ENCODE measurements at places on chromosomes 16 and 17.

GRCh38 chr17:869567-870525 is 87.7 kb downstream of the MRM3 start:
- DNase-seq: no peak

- no peak for DNase-seq
These were observed 11.9 kb downstream of the TBX2 start for GRCh38 chr17:61411261-61412142.

- DNase-seq: no peak
These were observed 57.0 kb downstream of the USP31 start for GRCh38 chr16:23092072-23092800.

DNA sequence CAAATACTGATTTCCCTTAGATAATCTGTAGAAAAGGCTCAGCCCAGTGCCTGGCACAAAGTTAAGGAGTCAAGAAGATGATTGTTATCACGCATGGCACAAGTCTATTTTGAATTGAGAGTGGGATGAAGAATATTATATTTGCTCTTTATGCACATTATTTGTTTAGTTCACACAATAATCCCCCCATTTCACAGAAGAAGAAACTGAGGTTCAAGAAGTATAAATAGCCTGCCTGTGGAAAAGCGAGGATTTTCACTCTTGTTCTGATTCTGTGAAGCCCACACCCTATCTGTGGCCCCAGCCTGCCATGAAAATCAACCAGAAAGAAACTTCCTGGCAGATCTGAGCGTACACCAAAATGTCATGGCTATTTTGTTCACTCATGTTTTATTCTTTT is 73.0 kb downstream of the YPEL2 start:
- no peak for DNase-seq

GRCh38 chr17:78151514-78152008 is 5.4 kb downstream of the C17orf99 start:
- DNase-seq: no peak

DNA sequence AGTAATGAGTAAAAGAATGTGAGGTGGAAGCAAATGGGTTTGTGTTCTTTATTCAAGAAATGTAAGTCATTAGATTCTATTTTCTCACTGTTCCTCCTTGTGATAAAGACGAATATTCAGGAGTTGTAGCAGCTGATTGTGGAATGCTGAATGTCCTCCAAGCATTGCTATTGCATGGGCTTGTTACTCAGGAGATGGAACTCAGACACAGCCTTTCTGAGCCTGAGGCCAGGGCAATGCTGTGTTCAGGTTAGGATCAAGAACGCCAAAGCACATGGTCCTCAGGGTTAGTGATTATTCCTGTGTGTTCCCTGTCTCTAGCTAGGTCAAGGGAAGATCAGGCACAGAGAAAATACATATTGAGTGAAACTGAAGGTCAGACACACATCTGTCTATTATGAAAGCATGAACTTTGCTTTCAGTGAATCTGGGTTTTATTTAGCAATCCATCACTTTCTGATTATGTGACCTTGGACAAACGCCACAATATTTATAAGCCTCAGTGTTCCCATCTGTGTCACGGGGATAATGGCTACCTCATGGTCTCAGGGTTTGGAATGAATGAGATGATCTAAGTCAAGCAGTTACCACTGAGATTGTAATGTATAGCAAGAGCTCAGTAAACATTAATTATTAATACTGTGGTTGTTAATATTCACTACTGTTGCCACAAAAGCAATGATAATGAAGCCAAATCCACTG is 426.8 kb upstream of the DYNLRB2 start:
- no peak for DNase-seq

DNA sequence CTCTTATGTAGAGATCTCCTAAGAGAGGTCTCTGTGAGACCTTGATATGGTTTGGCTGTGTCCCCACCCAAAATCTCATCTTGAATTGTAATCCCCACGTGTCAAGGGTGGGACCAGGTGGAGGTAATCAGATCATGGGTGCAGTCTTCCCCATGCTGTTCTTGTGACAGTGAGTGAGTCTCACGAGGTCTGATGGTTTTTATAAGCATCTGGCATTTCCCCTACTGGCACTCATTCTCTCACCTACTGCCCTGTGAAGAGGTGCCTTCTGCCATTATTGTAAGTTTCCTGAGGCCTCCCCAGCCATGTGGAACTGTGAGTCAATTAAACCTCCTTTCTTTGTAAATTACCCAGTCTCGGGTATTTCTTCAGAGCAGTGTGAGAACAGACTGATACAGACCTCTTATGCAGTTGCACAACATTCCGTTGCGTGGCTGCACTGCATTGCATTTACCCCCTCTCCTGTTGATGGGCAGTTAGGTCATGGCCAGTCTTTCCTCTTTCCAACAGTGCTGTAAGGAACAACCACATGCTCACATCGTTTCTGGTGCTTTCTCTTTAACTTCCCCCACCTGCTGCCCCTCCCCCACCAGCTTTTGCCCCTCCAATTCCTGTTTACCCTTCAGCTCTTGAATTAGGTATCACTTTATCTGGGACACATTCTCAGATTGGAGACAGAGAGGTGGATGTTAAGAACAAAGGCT is 43.6 kb upstream of the MED9 start:
- no peak for DNase-seq

DNA sequence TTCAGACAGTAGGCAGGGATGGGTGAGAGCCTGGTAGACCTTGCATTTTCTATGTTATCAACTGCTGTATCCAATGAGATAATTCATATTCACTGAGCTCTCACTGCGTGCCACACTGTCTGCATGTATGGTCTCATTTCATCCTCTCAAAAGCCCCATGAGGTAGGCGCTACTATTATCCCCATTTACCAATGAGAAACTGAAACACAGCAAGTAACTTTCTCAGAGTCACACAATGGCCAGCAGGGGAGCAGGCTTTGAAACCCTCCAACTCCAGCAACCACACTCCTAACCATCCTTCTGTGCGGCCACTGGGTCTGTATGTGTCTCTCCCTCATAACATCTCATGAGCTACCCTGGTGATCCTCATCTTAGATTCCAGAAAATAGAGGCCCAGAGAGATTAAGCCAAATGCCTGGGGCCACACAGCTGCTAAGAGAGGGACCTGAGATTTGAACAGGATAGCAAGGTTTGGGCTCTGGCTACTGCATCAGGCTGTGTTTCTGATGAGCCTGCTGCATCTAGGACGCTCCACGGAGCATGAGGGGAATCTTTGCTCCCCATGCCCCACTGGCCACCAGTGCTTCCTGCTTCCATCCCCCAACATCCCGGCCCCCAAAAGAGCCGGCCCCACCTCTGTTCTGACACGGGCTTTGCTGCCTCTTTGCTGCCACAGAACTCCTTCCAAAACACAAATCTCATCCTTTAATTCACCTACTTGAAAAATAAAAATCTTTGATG is 3.2 kb downstream of the CCR7 start:
- no peak for DNase-seq

DNA sequence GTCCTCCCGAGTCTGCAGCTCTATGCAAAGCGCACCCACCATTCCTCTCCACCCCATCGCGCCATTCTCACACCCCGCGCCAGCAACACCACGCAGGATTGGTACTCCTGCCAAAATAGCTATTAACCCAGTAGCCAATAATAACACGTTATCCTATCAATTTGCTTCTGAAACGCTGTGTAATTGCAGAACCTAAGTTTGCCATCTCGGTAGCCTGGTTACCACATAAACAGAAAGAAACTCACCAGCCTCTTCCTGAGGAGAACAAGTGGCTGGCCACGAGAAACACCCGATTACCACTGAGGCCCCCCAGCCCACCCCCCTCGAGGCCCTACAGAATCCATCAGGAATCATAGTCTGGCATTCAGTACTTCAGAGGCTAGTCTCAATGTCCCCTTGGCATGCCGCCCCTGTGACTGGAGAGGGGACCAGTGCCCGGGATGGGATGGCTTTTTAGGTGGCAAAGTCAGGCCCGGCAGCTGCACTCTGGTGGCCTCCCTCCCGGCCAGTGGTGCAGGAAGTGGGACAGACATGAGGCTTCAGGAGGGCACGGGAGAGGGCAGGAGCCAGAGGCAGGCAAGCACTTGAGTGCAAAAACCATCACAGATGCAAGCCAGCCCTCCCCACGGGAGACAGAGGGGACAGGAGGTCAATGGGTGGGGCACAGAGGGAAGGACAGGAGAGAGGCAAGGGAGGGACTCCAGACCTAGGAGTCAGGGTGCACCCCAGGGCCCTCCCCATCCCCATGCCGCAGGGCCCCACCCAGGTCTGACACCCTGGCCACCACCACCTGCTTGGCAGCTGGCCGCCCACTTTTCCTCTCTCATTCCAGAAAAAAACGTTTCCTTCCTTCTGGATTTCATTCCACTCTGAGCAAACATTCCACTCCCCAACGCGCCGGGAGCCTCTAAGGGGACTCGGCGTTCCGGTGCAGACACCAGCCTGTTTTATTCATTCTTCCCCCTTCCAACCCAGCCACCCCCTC is 192.5 kb downstream of the ZNF423 start:
- DNase-seq: no peak

GRCh38 chr17:2042933-2043332 is 1.1 kb downstream of the OVCA2 start:
- DNase-seq: no peak

- no peak for DNase-seq
These were observed 87.9 kb downstream of the OR1D5 start for GRCh38 chr17:2975469-2975958.

DNA sequence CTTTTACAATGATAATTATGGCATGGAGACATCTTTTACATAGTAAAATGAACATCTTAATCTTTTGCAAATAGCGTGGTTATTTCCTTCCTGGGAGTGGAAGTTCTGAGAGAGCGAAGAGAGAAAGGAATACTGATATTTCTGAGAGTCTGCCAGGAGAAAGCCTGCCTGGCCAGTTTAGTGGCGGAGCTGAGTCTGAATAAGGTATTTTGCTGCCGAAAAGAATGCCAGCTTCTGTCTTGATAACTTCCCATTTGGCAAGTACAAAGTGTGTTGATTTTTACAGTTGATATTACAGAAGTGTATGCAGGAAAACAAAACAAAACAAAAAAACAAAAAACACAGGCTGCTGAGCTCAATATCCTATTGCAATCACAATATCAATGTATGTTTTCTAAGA is 55.9 kb downstream of the KCNJ2 start:
- no peak for DNase-seq

GRCh38 chr16:11157143-11157542 is 98.9 kb downstream of the SOCS1 start:
- no peak for DNase-seq

DNA sequence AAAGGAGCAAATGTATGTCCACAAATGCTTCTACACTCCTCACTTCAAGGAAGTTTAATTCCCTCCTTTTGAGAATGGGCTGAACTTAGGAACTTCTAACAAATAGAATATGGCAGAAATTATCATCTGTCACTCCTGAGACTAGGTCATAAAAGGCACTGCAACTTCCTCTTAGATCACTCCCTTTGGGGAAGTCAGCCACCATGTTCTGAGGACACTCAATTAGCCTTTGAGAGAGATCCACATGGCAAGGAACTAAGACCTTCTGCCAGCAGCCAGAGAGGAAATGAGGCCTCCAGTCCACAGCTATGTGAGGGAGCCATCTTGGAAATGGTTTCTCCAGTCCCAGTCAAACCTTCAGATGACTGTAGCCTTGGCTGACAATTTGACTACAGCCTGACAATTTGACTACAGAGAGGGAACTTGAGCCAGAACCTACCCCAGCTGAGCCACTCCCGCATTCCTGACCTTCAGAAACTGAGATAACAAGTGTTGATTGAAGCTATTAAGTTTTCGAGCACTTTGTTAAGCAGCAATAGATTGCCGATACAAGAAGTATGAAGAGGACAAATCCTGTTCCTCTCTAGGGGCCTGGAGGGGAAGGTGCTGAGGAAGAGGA is 113.4 kb upstream of the SEC14L1 start:
- DNase-seq: no peak

GRCh38 chr17:32852811-32853210 is 24.1 kb downstream of the MYO1D start:
- no peak for DNase-seq

DNA sequence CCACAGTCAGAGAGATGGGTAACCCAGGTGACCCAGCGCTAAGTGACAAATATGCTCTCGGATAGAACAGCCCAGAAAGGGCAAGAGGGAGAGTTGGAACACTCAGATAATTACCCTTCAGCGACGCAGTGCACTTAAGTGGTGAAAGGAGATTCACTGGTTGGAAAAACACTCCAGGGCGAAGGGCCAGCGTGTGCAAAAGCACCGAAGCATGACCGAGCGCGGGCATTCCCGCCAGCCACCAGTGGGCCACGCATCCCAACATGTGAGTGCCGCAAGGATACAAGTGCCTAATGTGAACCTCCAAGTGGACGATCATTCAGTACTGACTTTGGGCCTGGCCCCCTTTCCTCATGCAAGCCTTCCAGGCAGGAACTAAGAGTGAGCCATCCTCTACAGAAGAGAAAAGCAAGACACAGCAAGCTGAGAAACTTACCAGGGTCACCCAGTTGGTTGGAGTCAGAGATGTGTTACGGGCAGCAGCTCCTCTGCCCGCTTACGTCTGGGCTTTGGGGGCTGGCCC is 258.4 kb downstream of the C16orf95 start:
- DNase-seq: no peak

GRCh38 chr16:83906683-83907082 is 7.8 kb downstream of the MLYCD start:
- DNase-seq: no peak

GRCh38 chr17:40915721-40916256 is 21.7 kb downstream of the KRT23 start:
- no peak for DNase-seq

DNA sequence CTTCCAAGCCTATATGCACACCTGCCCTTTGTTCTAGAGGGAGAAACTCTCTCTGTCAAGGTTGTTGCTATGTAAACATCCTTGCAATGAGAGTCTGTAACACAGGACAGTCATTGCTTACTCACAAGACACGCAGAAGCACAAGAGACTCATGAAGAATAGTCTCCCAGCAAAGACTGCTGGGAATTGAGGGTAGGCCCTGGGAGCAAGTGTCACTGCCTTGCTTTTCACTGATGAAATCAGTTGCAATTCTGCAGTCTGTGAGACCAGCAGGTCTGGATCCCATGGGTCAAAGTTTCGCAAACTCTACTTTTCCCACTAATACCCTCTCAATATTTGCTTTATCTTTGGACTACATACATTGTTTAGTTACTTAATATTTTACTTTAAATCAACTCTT is 177.4 kb downstream of the FTO start:
- no peak for DNase-seq

- DNase-seq: no peak
These were observed 71.5 kb downstream of the TNFRSF13B start for GRCh38 chr17:16900288-16900882.

- DNase-seq: no peak
These were observed 837 bp downstream of the C1QL1 start for GRCh38 chr17:44967026-44967906.

GRCh38 chr17:42797067-42798007 is 1.2 kb downstream of the COA3 start:
- no peak for DNase-seq

GRCh38 chr17:14373614-14374259 is 72.9 kb downstream of the HS3ST3B1 start:
- no peak for DNase-seq

- no peak for DNase-seq
These were observed 50.7 kb upstream of the TOB1 start for GRCh38 chr17:50916708-50917417.
